ENCODE measurements at places on chromosomes 12 and 14.
A peak's percentile ranks its signal among the peaks of the same experiment; 100 is the strongest.

DNA sequence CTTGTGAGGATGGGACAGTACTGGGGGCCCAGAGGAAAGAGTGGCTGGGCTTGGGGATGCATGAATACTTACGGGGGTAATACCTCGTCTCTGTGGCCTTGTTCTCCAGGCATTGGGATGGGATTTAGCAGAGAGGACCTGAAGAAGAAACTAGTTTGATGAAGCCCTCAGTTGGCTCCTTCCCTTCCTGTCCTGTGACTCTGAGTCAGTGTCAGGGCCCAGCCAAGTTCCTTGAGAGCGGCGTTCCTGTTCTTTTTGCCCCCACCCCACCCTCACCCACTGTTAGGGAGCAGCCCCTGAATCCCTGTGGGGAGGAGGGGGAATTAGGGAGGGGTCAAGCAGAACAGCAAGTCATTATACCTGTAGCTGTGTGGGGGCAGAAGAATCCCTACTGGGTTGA, 5.2 kb upstream of the LRP1-AS start:
- DNase-seq, result peak; percentile 58

DNA sequence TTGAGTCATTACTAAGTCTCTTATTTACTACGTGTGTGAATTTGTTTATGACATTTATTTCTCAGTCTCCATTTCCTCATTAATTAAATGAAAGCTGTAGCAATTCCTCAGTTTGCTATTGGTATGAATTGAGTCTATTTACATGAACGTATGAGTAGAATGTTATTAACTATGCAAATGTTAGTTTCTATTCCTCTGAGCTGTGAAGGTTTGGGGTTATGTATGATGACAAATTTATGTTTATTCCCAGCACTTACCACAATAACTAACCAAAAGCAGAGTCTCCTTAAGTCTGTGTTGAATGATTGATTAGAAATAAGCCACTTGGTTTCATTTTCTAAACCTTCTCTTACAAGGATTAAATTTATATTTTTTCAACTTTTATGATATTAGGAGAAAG, 1340.9 kb downstream of the FSCB start:
- no peak for DNase-seq

DNA sequence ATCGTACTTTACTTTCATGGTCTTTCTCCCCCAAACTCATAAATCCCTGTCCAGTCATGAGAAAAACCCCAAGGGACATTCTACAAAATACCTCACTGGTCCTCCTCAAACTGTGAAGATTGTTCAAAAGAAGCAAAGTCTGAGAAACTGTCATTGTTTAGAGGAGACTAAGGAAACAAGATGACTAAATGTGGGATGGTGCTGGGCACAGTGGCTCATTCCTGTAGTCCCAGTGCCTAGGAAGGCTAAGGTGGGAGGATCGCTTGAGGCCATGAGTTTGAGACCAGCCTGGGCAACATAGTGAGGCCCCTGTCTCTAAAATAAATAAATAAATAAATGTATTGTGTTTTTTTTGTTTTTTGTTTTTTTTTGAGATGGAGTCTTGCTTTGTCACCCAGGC, 74.2 kb upstream of the SCAF11 start:
- DNase-seq, result no peak

GRCh38 chr12:106292339-106292738, 10.2 kb upstream of the TCP11L2 start:
- DNase-seq, result no peak

DNA sequence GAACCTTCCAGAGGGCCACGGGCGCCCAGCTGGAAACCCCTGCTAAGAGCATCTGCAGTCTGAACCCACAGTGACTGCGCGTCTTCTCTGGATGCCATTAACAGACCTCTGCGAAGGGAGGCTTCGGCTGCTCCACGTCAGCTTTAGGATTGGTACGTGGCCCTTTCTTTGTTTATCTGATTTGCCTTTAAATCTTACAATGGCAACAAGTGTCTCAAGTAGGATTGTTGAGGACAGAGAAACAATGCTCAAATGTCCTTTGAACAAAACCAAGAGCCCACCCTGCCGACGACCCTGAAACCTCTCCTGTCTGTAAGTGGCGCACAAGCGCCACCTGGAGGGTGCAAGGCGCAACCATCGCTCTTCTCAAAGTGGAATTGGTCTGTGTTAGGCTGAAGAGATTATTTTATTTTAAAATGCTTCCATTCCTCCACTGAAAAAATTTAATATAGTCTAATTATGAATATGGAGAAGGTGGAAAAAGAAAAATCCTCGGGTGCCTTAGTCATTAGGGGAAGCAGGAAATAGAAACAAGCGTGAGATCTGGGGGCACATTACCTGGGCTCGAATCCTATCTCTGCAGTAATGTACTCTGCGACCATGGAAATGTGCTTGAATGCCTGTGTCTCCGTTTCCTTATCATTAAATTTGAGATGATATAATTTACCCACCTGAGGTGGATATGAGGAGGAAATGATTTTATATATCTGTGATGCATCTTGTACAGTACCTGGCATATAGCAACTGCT, 82.6 kb upstream of the PTPRB start:
- peak; percentile 62 for DNase-seq

DNA sequence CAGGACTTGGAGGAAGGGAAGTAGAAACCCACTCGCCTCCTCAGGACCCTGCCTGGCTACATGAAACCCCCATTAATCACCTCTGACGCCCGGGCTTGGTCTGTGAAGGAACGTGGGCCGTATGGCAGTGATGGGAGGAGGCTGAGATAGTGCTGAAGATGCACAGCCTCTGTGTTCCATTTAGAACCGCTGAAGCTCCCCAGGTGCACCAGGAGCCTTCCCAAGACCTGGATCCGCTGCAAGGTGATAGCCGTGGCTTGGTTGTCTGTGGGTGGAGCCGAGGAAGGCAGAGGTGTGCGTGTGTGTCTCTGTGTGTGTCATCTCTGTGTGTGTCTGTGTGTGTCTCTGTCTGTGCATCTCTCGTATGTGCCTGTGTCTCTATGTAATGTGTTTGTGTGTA, 293.1 kb downstream of the CACNA1C start:
- no peak for DNase-seq

GRCh38 chr12:43736927-43737440, 21.6 kb downstream of the PUS7L start:
- DNase-seq, result peak; percentile 38

DNA sequence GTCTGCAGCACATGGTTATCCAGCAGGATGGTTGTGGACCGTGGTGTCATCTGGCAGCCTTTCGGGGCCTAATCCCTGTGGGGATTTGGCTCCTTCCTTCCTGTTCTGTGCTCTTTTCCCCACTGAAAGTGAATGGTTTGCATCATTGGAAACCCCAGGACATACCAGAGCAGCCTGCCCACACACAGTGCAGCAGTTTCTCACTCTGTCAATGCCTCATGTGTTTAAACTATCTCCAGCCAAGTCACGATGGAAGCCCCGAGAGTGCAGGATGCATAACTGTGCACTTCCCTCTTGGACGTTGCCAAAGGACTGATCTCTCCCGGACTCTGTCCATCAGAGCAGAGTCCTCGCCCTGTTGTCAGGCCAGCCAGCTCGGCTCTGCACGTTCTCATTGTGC, 29.0 kb upstream of the AMN start:
- DNase-seq, result peak; percentile 87

GRCh38 chr14:91901449-91902226, 34.3 kb upstream of the TC2N start:
- no peak for DNase-seq

DNA sequence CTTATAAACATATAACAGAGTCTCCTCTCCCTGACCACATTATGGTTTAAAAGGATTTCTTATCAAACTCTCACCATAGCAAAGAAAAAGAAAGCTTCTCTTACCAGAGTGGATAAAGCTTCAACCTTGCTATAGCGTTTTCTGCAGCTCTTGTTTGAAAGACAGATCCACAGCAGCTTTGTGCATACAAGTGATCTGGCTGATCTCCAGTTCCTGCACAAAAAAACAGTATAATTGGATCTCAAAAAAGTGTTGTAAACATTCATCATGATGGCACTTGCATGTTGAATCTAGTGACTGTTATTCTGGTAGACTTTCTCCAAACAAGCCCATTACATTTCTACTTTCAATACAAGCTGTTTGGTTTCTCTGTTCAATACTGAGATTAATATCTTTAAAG, 178.9 kb upstream of the MGAT4C start:
- no peak for DNase-seq

GRCh38 chr12:124893792-124894516, 20.5 kb downstream of the UBC start:
- DNase-seq, result no peak

DNA sequence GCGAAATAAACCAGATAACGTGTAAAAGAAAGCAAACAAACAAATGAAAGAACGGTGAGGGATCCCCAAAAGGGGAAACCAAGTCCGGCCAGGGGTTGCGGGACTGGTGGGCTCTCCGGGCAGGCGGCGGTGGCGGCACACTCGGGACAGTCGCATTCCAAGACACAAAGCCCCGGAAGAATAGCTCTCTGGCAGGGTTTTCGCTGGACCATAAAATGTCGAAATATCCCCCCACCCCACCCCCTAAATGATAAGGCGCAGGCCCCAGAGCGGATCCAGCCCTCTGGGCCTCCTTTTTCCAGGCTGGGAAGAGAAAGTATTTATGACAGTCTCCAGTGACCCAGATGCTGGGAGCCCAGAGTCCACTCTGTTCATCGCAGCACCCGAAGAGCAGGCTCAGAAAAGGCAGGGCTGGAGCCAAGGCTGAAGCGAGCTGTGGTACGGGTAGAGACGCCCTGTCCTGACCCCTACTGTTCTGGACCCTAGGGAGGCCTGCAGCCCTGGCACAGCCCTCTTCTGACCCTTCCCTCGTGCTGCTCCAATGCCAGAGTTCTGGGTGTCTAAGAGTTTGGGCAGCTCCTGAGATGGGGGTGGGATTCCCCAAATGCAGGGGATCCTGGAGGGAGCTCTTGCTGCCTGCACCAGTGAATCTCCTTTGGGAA, 2.1 kb upstream of the HOXC8 start:
- no peak for DNase-seq

DNA sequence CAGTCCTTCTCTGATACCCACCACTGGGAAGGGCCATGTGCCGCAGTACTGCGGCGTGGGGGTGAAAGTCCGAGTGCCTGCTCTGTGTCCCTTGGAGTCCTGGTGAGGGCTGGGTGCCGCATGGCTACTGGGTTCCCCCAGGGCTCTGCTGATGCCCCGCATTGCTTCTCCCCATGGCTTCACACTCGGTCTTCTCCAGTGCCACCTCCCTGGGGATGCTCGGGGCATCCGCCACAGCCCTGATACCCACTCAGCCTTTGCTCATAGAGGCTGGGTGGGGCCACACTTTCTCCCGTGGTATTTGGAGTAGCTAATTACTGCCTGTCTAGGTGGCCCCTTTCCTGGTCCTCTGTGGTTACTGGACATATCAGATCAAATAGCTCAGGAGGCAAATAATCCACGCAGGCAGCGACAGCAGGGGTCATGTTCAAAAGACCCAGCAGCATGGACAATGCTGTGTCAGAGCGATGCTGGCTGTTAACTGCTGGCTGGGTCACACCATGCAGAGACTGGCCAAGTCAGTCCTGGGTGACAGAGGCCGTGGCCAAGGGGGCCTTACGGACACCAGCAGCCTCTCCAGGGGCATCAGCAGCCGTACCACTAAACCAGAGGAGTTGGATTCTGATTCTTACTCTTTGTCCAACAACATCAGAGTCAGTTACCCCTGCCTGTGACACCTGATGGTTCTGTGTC, 106.5 kb downstream of the ADGRD1 start:
- DNase-seq, result no peak

- peak; percentile 5 for DNase-seq
These were observed 487.5 kb upstream of the TMEM132C start for GRCh38 chr12:127779301-127780045.

DNA sequence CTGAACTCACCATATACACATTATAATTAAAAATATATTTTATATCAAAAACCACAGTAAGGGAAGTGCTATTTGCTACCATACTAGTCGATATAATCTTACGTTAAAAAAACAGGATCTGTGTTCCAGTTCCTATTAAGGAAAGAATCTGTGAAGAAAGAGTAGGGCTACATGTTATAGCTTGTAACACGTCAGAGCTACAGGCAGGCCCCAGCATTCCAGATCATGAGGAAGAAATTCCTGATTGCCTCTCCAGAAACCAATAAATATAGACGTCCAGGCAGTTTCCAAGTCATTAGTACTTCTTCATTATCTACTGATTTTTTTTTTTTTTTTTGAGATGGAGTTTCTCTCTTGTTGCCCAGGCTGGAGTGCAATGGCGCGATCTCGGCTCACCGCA, 20.6 kb downstream of the SGPP1 start:
- no peak for DNase-seq

DNA sequence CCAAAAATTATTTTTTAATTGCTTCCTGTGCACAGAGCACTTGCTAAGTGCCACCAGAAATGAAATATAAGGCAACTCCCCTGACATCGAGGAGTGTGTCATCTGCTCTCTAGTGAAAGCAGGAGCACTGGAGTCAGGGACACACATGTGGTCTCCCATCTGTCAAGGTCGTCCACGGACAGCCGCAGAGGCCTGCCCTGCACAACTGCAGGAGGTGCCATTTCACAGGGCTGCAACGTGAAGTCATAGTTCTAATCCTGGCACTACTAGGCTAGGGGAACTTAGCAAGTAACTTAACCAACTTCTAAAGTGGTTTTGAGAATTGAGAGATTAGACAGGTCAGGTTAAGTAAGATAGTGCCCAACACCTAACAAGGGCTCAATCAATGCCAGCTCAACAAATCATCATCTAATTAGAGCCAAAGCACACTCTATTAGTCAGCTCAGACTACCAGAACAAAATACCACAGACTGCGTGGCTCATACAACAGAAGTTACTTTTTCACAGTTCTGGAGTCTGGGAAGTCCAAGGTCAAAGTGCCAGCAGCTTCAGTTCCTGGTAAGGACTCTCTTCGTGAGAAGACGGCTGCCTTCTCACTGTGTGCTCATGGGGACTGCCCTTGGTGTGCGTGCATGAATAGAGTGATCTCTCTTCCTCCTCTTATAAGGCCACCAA, 30.7 kb downstream of the FOXN3 start:
- DNase-seq, result peak; percentile 46

GRCh38 chr12:116306506-116306905, 29.0 kb upstream of the MED13L start:
- no peak for DNase-seq

- DNase-seq, result peak; percentile 19
These were observed 116.3 kb downstream of the RTN1 start for GRCh38 chr14:59754256-59754655.

DNA sequence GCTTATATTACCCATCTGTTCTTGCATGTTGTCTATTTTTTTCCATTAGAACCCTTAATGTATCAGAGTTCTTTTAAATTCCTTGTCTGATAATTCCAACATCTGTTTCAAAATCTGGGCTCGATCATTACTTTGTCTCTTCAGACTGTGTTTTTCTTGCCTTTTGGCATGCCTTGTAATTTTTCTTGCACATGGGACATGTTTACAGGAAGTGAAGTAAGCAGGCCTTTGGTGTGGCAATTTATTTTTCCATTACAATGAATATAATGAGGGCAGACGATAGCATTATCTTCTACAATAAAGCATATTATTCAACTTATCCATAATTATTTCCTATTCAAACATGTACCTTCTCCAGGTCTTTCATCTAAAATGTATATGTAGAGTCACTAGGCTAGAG, 48.3 kb downstream of the STXBP6 start:
- no peak for DNase-seq
